ENCODE measurements at places on chromosomes 11 and 22.
A peak's percentile ranks its signal among the peaks of the same experiment; 100 is the strongest.

DNA sequence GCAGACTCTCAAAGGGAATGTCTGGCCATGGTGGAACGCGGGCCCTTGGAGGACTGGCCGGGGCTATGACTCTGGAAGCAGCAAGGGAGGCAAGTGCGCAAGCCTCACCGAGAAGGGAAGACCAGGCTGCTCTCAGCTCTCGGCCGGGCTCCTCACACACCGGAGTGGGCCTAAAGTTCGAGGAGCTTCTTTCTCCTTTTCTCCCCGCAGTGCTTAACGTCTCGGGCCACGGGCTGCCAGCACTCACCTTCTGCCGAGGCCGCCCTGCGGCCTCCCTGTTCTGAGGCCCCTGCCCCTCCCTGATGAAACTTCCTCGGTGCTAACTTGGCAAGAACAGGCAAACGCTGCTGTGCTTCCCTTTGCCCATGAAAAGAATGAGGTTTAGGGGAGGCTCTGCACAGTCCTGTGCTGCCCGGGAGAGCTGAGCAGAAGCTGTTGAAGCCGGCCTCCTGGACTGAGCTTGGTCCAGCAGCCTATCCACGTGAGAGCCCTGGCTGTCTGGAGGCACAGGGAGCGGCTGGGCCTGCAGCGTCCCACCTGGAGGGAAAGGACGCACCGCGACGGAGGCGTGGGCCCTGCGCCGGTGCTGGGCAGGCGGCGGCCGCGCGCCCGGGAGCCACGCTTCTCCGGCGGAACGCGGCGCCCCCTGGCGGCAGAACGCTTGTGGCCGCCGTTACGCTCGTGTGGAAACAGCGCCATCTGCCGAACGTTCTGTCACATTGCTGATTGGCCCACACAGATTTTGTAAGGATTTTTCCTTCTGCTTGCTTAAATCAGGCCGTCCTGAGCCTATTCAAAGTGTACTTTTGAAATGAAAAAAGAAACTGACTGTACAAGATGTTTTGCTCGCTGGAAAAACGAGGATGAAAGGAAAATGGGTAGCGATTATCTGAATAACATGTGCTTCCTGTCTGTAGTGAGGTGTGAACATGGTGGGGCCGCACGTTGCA lies 65.0 kb upstream of the TMEM45B start:
- DNase-seq = peak; percentile 81

DNA sequence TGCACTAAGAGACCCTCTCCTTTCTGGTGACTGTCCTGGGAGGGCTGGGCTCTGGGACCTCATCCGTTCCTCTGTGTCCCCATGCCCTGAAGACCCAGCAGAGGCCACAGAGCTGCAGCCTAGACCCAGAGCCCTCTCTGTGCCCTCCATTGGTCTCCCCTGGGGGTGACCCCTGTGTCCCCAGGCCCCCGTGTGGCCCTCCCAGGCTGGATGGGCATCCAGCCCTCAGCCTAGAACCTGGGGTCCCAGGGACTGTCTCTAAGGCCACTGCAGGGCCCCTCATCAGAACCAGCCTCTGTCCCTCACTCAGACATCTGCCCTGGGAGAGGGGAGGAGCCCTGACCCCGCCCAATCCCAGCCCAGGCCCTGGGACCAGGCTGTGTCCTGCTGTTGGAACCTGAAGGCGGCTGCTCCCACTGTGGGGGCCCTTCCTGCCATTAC lies 5.7 kb downstream of the IGLL1 start:
- DNase-seq = no peak

- no peak for DNase-seq
These were observed 31.0 kb upstream of the HSD17B12 start for GRCh38 chr11:43649501-43649900.

DNA sequence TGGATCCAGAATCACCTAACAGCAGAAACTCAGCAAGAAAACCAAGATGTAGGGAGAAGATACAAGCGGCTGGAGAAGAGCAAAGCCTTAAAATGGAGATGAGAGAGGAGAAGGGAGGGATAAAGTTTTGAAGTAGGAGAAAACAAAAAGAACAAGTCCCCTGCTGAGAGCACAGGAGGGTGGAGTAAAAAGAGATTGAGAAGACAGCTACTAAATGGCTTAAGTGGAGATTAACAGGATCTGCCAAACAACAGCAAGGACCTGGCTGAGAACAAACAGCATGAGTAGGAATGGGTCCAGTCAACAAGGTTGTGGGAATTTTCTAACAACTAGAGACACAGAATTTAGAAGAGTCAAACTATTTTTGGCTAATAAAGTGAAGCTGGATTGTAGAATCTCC lies 18.1 kb downstream of the BTG4 start:
- no peak for DNase-seq

GRCh38 chr11:50187220-50187619 lies 154.5 kb downstream of the OR4C45 start:
- DNase-seq = no peak

GRCh38 chr22:32574411-32574810 lies 99.8 kb downstream of the FBXO7 start:
- DNase-seq = peak; percentile 16

GRCh38 chr22:21099578-21099977 lies 53.8 kb downstream of the LRRC74B start:
- DNase-seq = no peak

DNA sequence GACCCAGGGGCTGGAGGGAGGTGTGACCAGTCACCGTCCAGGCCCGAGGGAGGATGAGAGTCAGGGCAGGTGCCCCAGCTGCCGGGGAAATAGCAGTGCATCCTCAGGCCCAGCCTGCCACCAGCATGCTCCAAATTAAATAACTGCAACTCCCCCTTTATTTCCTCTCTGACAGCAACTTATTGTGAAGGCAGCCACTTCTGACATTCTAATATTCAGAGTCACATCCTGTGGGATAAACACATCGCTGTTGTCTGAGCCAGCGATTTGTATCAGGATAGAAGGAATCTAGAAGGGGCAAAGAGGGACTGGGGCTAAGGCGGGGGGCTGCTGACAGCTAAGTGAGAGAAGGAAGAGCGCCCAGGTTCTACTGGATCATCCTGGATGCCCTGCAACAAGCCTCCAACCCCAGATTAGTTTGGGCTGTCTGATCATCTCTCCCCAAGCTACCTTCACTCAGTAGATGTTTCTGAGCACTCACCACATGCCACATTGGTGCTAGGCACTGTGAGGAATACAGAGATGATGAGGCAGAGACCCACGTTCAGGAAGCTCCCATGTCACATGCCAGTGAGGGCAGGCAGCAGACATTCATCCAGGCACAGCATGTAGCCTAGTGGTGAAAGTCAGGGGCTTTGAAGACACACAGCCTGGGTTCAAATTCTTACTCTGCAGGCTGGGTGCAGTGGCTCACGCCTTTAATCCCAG lies 214.1 kb downstream of the BUD13 start:
- DNase-seq = no peak

DNA sequence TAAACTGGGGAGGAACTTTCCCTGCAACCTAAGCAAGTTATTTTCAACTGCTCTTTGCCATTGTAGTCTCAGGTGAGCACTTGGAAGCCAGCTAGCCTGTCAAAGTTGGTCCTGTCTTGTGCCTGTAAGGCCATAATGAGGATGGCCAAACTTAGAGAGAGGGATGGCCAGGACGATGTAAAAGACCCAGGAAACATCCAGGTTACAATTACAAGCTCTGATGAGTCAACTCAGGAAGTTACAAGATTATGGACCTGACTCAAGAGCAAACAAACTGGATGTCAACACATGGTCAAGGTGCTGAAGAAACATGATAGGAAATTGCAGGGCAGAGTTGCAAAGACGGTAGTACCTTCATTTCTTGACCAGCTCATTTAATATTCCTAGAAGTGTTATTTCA lies 1.6 kb downstream of the GTPBP1 start:
- DNase-seq = no peak

DNA sequence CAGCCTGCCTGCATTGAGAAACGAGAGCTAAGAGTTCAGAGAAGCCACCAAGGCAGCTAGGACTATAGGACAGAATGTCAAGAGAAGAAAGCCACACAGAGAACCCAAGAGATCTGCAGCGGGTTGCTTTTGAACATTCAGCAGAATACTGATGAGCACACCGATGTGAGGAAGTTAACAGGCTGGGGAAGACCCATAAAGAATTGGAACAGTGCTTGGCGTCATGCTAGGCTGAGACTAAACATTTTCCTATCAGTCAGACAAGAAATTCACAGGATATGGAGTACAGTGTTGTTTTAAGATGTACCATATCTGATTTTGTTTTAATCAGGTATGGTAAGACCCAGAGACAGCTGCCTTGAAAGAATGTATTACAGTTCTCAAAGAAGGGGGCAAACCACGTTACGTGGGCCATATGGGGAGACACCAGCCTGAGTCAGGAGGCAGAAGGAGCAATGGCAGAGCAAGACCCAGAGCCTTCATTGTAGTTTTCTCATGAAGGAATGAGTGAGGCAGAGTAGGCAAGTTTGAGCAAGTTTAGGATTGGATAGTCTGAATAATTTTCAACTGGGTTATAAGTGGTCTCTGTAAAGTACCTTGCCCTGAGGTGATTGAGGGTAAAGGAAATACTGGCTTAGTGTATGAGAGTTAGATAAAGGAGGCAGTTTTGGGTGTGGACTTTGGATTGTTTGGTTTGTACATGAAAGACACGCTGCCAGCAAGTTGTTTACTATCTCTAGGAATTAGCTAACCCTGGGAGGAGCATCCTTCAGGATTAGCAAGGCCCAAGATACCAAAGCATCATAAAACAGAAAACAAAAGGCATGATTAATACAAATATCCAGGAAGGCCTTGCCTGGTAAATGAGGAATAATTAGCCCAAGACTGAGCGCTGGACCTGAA lies 14.3 kb downstream of the LRRC75B start:
- no peak for DNase-seq
